ENCODE measurements at places on chromosomes 2 and 18.

DNA sequence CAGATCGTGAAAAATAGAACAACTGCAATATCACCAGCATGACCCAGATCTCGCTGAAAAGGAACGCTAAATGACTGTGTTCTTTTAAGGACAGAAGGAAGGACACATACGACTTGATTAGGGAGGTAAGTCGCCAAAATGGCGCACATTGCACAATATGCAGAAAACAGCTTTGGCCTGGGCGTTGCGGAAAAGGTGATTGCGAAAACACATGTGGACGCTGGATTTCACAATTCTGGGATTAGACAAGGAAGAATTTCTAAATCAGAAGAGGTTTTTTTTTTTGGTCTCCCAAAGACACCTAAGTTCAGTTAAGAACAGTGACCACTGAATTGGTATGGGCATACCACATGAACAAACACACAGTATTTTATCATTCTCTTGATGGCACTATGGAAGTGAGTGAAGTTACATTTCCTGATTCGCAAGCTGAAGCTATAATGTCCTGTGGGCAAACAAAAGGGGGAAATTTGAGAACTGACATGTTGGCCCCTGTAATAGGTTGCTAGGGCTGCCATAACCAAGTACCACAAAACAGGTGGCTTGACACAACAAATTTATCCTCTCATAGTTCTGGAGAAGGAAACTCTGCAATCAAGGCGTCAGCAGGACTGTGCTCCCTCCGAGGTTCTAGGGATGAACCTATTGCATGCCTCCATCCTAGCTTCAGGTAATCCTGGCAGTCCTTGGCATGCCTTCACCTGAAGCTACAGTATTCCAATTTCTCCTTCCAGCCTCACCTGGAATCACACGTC, 25.8 kb upstream of the ERICH2 start:
- DNase-seq = no peak

DNA sequence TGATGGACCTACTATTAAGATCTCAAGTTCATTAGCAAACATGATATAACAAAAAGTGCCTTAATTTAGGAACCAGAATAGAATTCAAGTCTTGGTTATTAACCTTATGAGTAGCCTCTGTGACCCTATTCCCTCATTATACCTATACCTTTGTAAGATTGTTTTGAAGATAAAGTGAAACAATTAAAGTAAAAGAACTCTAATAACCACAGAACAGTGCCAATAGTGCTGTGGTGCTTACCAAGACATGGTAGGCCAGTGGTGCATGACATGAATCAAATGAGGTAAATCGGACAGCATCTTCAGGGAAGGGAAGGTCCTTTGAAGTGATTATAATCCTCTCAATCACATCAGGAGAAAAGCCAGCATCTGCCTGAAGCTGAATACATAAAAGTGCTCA, 36.4 kb downstream of the METTL4 start:
- no peak for DNase-seq

GRCh38 chr2:40405465-40405864, 46.4 kb downstream of the SLC8A1 start:
- no peak for DNase-seq

DNA sequence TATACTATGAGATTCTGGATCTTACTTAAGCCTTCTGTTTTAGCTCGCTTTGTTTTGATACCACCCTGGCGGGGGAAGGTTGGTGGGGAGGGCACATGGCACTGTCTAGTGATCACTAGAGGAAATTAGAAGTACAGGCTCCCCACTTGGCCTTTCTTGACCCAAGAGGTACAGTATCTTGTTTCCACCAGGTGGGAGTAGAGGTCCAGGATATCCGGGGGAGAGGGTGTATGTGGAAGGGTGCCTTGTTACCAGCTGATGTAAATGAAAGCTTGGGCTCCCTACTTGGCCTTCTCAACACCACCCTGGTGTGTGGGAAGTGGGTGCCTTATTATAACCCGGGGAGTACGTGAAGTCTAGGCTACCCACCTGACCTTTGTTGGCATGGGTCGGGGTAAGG, 7.5 kb downstream of the GALNT1 start:
- DNase-seq = no peak

DNA sequence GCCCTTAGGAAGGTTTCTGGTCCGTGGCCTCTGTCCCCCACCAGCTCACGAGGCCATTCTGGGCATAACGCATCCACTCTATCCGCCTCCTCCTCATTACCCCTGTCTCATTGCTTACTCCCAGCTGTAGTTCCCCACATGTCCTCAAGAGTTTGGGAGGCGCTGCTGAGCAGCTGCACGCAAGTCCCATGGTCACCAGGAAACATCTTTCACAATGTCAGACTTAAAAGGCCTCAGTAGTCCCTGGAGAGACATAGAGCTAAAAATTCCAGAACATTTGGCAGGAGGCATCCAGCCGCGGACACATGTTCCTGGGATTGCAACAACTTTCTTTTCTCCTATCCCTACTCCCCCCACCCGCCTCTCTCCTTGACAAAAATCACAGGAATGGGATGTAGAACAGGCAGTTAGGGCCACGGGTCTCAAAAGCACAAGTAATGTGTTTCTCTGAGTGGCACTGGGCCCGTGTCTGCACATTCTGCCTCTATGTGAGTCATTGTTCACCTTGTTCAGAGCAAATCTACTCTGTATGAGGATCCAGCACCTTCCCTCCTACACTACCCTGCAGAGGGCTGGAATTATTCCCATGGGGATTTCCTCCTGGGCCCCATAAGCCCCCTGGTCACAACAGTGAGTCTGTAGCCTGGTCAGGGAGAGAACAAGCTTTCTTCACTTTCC, 8.1 kb downstream of the LBH start:
- no peak for DNase-seq

DNA sequence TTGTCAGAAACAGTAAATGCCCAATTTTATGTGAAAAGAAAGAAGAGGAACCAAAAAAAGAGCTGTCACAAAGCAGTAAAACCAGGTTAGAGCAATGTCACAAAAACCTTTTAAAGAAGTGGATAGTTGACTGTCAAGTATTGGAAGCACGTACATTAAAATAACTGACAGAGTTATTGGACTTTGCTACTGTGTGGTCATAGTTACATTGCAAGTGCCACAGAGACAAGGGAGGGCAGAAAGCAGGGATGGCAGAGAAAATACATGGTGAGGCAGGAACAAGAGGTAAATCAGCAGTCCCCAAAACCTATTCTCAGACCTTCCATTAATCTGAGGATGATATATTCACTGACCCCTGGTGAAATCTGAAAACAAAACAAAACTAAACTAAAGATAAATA, 116.3 kb downstream of the LRP1B start:
- no peak for DNase-seq

DNA sequence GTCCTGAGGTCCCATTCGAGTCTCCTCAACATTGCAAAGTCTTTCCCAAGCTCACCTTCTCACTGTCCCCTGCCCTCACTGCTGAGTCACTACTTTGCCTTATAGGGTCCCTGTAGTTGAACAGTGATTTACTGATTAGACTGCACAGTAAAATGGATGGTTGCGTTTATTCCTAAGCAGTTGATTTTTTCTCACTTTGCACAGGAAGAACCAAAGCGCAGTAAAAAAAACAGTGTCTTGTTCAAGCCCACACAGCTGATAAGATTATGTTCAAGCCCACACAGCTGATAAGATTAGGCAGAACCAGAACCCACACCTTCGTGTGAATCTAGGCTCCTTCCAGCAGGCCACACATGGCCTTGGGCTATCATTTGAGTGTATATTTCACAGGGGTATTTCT, 215.3 kb upstream of the COPS8 start:
- DNase-seq = no peak

- no peak for DNase-seq
Observed at GRCh38 chr2:208033701-208034502, 8.6 kb upstream of the PLEKHM3 start.

DNA sequence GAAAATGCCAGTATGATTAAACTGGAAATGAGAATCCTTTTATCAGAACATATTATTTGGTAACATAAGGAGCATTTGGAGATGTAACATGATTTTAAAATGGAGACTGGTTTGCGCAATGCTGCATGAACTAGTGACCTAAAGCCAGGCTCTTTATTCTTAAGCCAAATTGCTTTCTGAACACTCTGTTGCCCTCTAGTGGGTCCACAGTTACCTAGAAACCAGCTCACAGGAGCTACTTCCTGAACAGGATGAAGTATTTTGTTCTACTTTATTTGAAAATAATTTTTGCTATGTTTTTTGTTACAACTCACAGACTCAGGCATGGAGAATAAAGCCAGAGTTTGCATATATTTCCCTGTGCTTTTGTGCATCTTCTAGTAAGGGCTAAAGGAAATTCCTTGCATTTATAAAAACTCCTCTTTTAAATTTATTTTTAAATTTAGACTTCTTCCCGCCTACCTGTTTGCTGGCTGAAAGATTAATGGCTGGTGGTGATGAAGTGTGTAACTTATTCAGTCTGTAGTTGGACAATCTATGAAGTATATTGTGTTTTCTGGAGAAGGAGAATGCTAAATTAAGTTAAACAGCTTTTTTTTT, 146.7 kb downstream of the PARD3B start:
- no peak for DNase-seq

- DNase-seq = no peak
Observed at GRCh38 chr2:122105877-122106206, 350.4 kb downstream of the TSN start.

GRCh38 chr2:241739651-241740050, 5.2 kb downstream of the D2HGDH start:
- DNase-seq = no peak

- DNase-seq = no peak
Observed at GRCh38 chr2:181140414-181140813, 160.0 kb downstream of the UBE2E3 start.

DNA sequence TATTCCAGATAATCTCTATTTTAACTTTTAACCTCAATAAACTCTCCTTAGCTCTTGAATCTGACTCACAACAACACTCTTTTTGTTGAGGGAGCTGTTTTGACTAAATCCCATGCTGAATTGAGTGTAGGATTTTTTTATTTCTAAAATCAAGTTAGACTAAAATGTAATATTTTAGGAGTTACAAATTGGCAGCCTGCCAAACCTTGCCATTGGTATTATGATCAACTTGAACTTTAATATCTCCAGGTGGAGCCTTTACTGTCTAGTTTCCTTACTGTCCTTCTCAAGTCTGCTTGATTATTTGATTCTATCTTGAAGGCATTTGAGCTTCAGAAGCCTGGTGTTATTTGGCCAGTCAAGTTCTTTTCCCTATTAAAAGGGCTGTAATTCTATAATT, 8.7 kb downstream of the PIKFYVE start:
- no peak for DNase-seq

DNA sequence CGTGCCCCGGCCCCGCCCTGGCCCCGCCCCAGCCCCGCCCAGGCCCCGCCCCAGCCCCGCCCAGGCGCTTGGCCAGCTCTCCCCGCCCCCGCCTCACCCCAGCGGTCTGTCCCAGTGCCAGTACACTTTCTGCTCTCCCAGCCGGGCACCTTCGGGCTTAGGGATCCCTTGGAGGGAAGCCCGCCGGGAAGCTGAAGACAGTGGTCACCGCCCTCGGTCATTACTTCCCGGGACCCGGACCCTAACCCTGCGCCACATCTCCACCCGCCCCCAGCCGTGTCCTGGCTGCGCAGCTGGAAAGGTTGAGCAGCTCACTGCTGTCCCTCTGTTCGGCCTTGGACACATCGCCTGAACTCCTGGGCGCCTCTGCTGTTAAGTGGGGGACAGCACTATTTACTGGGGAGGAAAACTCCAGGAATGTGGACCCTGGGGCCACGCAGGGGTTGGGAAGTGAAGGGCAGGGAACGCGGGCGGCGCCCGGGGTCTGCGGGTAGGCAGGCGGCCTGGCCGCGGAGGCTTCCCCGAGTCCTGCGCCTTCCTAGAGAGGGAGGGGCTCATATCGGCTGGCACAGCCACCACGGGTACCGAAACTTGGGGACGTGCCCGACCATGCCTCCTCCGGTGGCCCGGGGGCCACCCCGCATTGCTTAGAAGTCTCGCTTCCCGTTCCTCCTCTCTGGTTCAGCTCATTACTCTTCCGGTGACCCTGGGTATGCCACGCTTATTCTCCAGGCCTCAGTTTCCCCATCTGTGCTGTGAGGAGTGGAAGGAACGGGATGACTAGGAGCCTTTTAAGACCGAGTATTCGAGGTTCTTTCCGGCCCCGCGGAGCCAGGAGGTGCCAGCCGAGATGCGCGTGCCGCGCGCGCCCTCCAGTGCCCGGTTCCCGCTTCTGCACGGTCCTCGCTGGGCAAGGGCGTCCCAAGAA, 121.0 kb downstream of the GYPC start:
- peak; percentile 38 for DNase-seq

DNA sequence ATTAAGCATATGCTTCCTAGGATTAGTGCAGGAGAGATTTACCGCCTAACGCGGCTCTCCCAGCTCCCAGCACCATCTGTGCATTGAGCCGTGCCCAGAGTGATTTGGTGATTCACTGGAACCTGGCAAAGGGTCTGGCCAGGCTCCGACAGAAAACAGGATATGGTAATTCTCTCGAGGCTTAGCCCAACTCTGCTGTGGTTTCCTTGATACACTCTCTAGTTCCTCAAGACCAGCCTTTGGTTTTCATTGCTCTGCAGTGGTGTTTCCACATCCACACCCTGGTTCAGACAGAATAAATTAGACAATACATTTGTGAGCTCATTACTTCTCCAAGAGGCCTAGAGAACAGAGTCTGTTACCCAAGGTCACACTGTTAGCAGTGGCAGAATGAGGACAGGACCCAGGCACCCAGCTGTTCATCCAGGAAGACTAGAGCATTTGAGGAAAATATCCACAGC, 23.0 kb upstream of the SMAD2 start:
- no peak for DNase-seq

DNA sequence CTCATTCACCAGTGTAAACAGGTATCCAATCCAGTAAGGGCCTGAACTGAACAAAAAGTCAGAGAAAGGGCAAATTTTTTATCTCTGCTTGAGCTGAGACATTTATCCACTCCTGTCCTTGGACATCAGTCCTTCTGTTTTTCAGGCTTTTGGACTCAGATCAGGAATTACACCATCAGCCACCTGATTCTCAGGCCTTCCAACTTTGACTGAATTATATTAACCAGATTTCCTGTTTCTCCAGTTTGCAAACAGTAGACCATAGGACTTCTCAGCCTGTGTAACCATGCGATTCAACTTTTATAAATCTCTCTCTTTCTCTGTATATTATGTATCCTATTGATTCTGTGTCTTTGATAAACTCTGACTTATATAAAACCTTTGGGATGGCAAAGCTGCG, 289.3 kb upstream of the CDH2 start:
- no peak for DNase-seq

DNA sequence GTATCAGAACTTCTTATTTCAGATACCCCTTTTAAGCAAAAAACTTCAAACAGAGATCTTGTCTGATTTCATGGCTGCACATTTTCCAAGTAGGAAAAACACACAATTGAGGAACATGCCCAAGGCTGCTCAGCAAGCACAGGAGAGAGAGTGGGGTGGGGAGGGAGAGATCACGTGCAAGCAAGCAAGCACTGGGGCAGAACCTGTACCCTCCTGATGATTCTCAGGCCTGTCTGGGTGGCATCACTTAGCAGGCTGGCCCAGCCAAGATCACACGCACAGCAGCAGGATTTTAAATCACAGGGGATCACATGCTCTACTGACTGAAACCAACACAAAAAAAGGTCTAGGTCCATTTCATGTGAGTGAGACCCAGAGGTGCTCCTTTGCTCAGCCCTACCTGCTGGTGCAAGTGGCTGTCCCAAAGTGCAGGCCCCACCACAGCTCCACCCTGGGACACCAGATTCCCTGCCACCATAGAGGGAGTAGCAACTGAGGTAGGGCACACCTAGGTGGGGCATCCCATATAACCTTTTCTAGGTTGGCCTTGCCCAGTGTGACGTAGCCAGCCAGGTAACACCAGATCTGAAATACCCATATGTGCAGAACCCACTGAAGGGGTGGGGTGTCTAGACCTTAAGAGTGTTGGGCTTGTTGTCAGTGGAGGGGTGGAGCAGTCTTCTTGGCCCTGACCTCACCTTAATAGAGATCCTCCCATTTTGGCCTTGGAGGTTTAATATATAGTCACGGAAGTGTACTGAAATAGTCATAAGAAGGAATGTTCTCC, 1.8 kb upstream of the LYPD6B start:
- DNase-seq = no peak

Measured in thoracic aorta (tissue), 2 donors.